Cardiac ventricle fibroblast (primary cell): ENCODE measurements at places on chromosomes 2 and 18. TPM values are rescaled to one million over a fixed set of nuclear protein-coding genes. Genes with fewer than 3 reads are reported as not detected.

FIGN gene
- 0.94 and 1.1 TPM in 2 replicates for total RNA-seq

TWIST2 gene
- 94.5 and 105 TPM in 2 replicates for total RNA-seq

DNER gene
- total RNA-seq = 0.05 and 0.12 TPM in 2 replicates

PARD3B gene
- 2.4 and 2.9 TPM in 2 replicates for total RNA-seq

RAB27B gene
- total RNA-seq = 1.1 and 1.5 TPM in 2 replicates

MTCL1 gene
- 10.4 and 15.6 TPM in 2 replicates for total RNA-seq

ALPI gene
- total RNA-seq = not detected in 2 replicates

ICOS gene
- not detected in 2 replicates for total RNA-seq

PLA2R1 gene
- total RNA-seq = 17.7 and 20.8 TPM in 2 replicates

RNU2-63P gene
- total RNA-seq = not detected in 2 replicates

RAD51AP2 gene
- not detected in 2 replicates for total RNA-seq

ZFP36L2 gene
- total RNA-seq = 90.6 and 98.1 TPM in 2 replicates

HOXD4 gene
- total RNA-seq = 0.87 TPM in 1 of 2 replicates, not detected in the other

SCYGR4 gene
- total RNA-seq = not detected in 2 replicates

LYG1 gene
- total RNA-seq = not detected in 2 replicates

TXNDC2 gene
- 0.19 TPM in 1 of 2 replicates, not detected in the other for total RNA-seq

YPEL5 gene
- total RNA-seq = 54.7 and 67.6 TPM in 2 replicates

TEX44 gene
- not detected in 2 replicates for total RNA-seq

PFN4 gene
- 0.69 TPM in 1 of 2 replicates, not detected in the other for total RNA-seq

VWA3B gene
- total RNA-seq = not detected in 2 replicates

ZNF142 gene
- total RNA-seq = 11.7 and 13.9 TPM in 2 replicates

PRSS56 gene
- not detected in 2 replicates for total RNA-seq

ASTL gene
- not detected in 2 replicates for total RNA-seq

KRTCAP3 gene
- not detected in 2 replicates for total RNA-seq

UGT1A8 gene
- total RNA-seq = not detected in 2 replicates

KCNG2 gene
- total RNA-seq = 0.44 and 0.49 TPM in 2 replicates

KIF5C gene
- total RNA-seq = 0.05 and 0.25 TPM in 2 replicates

C2orf78 gene
- not detected in 2 replicates for total RNA-seq

HAAO gene
- total RNA-seq = 0.64 TPM in 1 of 2 replicates, not detected in the other

DIPK1C gene
- total RNA-seq = not detected in 2 replicates

SNED1 gene
- 176 and 211 TPM in 2 replicates for total RNA-seq

CXCR2 gene
- not detected in 2 replicates for total RNA-seq

CCDC74B gene
- total RNA-seq = 7.4 and 22.7 TPM in 2 replicates

CCDC148 gene
- not detected in 2 replicates for total RNA-seq

FAM237A gene
- total RNA-seq = not detected in 2 replicates

APCDD1 gene
- total RNA-seq = 27.2 and 63.5 TPM in 2 replicates

FAHD2A gene
- total RNA-seq = 6.7 and 17.2 TPM in 2 replicates

NEURL3 gene
- total RNA-seq = not detected in 2 replicates

TTLL4 gene
- 10.0 and 15.7 TPM in 2 replicates for total RNA-seq

CARF gene
- total RNA-seq = 7.2 and 7.7 TPM in 2 replicates

ARHGAP25 gene
- 2.5 and 3.2 TPM in 2 replicates for total RNA-seq

FOXI3 gene
- total RNA-seq = not detected in 2 replicates

GPR45 gene
- not detected in 2 replicates for total RNA-seq

OSR1 gene
- total RNA-seq = 70.5 and 75.7 TPM in 2 replicates

CRACDL gene
- total RNA-seq = 0.50 TPM in 1 of 2 replicates, not detected in the other

CXCR1 gene
- total RNA-seq = not detected in 2 replicates

FMNL2 gene
- 12.8 and 14.4 TPM in 2 replicates for total RNA-seq
